ENCODE measurements at places on chromosomes 4 and X.

- DNase-seq = no peak
Measured at GRCh38 chrX:153557618-153558355, 40.3 kb downstream of the ATP2B3 start.

DNA sequence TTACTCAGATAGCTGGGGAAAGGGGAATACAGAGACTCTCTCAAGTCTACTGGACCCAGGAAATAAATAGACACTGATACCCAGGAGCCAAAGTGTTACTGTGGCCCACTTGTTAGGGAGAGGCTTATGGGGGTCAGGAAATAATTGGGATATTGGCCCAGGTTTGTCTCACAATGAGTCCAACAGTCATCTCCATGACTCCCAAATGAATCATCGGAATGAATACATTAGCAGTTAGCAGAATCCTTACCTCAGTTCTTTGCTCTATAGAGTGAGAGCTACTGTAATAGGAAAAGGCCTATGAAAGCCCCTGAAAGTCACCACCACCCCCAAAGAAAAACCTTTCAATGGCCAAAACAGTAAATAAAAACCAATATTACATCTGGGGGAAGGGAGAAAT lies 42.4 kb upstream of the ARHGEF6 start:
- DNase-seq = peak; percentile 46

DNA sequence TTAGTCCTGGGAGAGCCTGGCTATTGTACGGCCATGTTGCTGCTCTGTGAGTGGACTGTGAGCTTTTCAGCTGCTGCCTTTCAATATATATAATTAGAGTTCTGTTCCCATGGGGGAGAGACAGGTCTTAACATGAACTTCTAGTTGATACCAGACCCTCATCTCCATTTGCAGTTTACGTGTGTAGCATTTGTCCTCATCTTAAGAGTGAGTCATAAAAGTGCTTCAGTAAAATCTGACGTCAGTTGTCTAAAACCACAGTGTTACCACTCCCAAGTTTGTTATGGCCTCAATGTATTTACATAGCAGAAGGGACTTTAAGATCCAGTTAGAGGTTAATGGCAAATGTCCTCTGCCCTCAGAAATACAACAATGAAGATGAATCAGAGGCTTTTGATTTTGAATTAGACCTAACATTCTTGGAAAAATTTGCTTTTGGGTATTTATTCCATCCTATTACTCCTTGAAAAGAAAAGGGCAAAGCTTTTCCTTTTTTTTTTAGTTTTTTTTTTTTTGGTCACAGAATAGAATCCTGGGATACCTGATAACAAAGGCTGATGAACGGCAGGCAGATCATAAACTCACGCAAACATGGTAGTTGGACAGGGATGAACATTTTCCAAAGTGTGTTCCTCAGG lies 38.6 kb downstream of the PHOX2B start:
- peak; percentile 26 for DNase-seq

GRCh38 chrX:94204524-94204923 lies 530.5 kb downstream of the FAM133A start:
- no peak for DNase-seq

DNA sequence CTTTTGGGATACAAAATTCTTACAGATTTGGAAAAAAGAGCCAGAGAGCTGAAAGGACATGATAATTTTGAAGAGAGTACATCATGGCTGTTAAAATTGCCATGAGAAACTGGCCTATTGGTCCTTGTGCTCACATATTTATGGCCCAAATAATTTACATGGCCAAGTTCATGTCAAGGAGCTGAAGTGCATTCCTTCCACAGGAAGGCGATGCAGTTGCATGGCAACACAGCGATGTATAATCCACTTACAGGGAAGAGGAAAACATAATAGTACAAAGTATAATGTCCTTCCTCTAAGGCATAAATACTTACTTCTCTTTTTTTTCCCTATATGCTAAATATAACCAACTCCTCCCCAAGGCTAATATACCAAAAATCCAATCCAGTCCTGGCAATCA lies 914.5 kb upstream of the AGA start:
- no peak for DNase-seq

DNA sequence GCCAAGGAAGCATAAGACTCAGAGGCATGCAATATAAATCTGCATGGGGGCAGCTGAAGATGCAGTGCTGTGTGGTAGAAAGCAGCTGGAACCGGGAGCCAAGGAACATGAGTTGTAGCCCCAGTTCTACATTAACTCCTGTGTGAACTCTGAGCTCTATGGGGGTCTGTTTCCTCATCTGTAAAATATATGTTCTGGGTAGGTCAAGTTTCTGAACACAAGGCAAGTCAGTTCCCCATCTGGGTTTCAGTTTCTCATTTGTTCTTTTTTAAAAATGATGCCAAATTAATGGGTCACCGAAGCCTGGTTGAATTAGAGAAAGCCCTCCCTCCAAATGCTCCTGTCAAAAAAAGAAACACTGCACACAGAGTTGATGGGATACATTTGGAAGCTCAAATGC lies 24.0 kb downstream of the UNC5C start:
- DNase-seq = no peak

DNA sequence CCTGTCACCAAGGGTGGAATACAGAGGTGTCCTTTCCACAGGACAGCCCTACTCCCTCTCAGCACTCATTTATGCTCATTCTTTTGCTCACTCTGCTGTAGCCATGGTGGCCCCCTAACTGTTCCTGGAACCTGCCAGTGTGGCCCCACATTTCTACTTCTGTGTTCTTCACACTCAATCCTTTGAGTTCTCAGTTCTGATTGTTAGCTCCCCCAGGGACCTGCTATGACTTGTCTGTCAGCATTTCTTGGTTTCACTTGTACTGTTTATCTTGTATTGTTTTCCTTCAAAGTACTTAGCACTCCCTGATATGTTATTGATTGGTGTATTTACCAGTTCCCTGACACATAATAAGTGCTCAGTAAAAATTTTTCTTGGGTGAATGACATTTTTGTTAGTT lies 14.9 kb downstream of the VBP1 start:
- DNase-seq = no peak

DNA sequence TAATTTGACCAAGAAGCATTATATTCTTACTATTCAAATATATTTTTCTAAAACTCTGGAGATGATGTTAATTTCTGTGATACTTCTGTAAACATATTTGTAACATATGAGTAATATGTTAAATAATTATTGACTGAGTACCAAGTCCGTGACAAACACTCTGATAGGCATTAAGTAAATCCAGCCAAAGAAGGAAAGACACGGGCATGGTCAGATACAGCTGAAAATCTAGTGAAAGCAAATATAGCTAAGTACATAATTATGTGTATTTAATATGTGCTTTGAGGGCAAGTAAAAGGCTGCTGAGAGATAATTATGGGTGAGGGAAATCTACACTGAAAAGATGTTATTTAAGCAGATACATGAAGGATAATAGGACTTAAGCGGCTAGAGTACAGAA lies 1263.6 kb upstream of the ADGRL3 start:
- DNase-seq = no peak

GRCh38 chr4:75653845-75654503 lies 19.2 kb downstream of the G3BP2 start:
- DNase-seq = no peak

Data from RKO (cell line).